SW 1271 (cell line): ENCODE measurements at places on chromosomes 16 and 17.

GRCh38 chr17:163514-164098 lies 17.8 kb downstream of the DOC2B start:
- no peak for DNase-seq

DNA sequence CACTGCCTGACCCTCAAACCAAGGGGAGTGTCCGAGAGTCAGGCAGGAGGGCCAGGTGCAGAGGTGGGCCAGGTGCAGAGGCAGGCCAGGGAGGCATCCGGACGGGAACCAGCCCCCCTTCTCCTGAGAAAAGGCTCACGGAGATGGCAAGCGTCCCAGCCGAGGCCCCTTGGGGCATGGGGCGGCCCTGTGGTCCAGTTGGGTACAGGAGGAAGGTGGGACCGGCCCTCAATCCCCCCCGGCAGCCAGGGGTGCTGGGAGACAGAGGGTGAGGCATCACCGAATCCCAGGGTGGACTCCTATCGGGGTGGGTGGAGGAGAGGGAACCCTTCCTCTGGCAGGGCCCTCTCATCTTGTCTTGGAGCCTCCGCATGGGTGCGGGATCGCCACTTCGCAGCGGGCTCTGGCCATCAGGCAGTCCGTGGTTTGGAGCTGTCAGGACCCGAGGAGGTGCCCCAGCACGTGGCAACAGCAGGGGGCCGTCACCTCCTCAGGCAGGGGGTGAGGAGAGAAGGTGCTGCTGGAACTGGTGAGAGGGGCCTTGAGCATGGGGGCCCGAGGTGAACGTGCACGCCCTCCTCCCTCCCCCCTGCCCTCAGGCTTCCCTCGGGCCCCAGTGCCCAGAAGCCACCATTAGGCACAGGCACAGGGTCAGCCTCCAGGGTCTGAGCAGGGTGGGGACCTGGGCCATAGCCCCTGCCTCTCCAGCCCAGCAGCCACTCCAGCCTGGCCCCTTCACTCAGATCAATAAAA lies 38.7 kb upstream of the SLC38A10 start:
- no peak for DNase-seq

- no peak for DNase-seq
Measured at GRCh38 chr17:80101946-80102663, 724 bp downstream of the GAA start.

DNA sequence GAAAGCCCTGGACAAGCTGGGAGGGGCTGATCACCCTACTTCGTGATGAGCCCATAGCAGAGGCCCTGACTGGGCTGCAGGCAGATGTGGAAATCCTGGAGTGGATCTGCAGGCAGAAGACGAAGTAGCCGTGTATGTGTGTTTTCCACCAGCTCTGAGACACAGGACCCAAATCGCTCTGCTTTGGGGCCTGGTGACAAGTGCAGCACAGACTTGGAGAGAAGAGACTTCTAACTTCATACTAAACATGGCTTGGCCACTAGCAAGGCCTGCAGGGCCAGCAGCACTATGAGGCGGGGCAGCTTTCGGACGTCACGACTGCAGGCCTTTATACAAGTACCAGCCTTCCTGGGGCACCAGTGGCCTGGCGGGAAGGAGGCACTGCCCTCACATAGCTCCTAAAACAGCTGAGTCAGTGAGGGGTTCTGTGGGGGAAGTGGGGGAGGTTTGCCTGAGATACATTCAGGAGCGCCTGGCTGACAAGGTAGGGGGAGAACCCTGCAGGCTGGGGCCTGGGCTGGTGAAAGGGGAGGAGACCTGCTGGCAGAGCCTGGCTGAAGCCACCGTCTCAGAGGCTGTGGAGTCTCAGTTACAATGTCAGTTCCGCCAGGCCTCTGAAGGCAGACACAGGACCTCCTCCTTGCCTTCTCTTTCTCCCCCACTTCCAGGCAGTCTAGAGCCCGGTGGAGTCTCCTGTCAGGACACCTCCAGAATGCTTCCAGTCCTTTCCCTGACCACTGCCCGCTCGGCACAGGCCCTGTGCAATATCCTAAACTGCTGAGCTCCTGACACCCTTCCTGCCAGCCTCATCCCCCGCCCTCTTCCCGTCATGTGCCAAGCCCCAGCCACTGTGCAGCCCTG lies 73.4 kb downstream of the WSB1 start:
- DNase-seq, result no peak

DNA sequence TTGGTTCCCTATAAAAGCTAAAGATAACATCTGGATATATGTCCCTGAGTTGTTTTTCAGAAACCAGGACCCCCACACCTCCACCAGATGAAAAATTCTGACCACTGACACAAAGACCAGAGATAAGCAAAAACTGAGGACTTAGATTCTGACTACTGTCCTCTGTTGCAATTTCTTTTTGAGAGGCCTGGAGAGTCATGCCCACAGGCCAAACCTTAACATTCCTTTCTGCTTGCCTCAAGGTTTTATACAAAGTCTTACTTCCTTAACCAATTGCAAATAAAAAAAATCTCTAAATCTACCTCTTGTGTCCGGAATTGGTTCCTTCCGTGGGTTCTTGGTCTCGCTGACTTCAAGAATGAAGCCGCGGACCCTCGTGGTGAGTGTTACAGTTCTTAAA lies 228.5 kb downstream of the ABCC12 start:
- DNase-seq, result no peak

DNA sequence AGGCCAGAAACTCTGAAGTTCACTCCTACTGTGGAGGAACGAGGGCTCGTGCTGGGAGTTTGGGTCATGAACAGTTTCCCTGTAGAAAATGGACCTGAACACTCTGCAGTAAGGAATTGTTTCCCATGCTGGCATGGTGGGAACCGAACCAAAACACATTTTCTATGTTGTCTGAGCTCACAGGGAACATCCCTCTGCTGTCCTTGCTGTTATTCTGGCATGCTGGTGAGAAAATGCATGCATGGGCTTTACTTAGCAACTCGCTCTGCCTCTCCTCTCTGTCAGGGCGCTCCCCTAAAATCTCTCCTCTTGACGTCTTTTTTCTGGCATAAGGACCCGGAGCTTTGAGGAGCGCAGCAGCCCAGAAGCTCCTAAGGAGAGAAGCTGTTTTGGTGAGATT lies 5.4 kb downstream of the RTN4RL1 start:
- no peak for DNase-seq

GRCh38 chr17:34996422-34997285 lies 16.3 kb downstream of the LIG3 start:
- DNase-seq, result no peak

- DNase-seq, result no peak
Measured at GRCh38 chr17:48637323-48638260, 11.4 kb upstream of the HOXB9 start.

GRCh38 chr17:73166731-73167581 lies 2.1 kb downstream of the SSTR2 start:
- no peak for DNase-seq

DNA sequence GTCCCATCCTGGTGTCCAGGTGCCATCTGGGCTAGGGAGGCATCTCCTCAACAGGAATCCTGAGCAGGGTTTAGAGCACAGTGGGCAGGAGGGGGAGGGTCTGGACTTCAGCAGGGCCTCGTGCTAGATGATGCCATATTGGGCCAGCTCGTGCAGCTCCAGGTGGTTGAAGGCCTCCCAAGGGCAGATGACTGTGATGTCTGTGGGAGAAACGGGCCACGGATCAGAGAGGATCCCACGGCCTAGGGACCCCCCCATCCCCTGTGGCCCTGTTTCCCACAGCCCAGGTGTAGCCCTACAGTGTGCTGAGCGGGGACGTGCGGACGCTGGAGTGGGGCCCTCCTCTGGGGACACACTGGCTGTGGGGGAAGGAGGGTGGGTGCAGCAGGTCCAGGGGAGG lies 5.4 kb downstream of the PDE6G start:
- DNase-seq, result no peak

GRCh38 chr17:489758-490329 lies 137.2 kb upstream of the RPH3AL start:
- DNase-seq, result no peak

GRCh38 chr17:6101706-6102105 lies 31.5 kb downstream of the WSCD1 start:
- no peak for DNase-seq

DNA sequence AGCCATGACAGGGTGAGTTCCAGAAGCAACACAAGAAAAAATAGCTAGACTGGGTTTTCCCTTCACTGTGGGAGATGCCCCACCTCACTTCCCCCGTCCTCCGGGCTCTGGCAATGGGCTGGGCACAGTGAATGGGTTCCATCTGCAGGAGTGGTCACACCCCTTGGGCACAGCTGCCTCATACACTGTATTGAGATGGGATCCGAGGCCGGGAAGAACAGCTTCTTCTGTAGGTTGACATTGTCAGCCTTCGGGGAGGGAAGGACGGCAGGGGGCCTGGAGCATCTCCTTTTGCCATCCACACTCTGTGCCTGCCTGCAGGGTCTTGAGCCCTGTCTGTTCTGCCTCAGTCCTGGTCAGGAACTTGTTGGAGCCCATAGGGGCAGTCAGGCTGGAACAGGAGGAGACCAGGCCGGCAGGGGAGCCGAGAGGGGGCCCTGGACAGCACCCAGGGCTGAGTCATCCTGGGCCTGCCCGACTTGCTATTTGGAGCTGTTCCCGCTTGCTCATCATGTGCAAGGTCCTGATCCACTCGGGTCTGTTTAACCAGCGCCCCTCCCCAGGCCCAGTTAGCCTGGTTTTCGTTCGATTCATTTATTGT lies 286.7 kb downstream of the SEC14L1 start:
- DNase-seq, result no peak

GRCh38 chr16:87306516-87306915 lies 10.7 kb downstream of the C16orf95 start:
- DNase-seq, result no peak
